ENCODE measurements at places on chromosomes 6 and 20. TPM values are rescaled to one million over a fixed set of nuclear protein-coding genes. Genes with fewer than 3 reads are reported as not detected.

DNA sequence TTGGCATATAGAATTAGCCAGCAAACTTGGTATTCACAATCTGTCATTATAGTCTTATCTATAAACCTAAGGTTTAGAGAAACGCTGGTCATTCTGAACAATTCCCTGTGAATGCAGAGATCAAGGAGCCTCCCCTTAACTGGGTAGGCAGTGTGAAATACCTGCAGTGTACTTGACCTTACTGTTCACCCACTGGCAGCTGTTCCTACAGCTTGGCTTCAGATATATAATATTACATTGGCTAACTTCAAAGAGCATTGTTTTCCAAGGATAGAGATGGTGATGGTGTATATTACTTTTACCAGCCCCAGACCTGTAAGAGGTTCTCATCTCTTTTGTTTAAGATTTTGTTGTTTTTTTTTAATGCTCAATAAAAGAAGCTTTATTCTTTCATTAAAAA, 168.3 kb downstream of the ESR1 start:
- DNase-seq, result no peak

DNA sequence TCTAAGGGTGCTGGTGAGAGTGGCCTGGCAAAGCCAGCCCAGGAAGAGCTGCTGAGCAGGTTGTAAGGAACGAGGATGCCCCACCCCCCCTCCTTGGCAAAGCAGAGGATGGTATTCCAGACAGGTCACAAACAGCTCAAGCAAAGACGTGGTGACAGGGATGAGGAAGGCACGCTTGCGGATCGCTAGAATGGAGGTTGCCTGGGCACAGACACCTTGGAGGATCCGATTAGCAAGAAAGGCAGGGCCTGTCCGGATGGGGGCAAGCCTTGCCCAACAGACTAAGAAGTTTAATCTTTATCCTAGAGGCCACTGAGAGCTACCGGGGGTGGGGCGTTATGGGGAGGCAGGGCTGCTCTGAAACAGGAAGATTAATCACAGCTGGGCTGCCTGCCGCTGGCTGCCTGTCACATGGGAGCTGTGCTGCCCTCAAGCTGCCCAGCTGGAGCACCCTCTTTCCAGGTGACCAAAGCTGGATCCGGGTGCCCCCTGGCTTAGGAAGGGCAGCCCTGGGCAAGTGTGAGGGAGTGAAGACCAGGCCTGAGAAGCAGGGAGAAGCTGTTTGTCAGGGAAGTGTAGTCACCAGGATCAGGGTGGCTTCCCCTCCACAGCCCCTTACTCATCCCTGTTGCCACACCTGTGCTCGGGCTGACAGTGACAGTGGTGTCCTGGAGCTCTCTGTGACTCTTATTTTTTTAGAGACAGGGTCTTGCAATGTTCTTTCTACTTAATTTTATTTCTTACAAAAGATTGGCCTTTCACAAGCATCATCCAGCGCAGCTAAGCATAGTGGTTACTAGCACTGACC, 9.1 kb upstream of the MAPK13 start:
- no peak for DNase-seq

- DNase-seq, result no peak
Measured at GRCh38 chr6:157240059-157240959, 83.0 kb downstream of the TMEM242 start.

The FOXC1 gene
- 0.93 TPM for polyA plus RNA-seq

DNA sequence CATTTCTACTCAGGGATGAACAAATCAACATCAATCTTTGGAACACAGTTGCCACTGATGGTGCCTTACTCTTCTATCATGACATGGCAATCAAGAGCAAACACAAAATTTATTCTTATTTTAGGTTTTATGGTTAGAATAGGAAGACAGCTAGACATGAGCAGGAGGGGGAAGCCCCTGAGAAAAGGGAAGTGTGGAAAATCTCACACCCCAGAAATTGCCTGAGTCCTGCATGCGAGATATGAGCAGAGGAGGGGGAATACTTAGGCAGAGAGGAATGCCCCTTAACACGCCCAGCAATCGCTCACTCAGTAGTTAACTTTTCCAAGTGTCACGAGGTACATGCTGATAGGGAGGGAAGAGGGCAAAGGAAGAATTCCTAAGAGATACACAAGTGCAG, 79.3 kb downstream of the PLG start:
- DNase-seq, result no peak

The MEI4 gene
- polyA plus RNA-seq, result 0.08 TPM

DNA sequence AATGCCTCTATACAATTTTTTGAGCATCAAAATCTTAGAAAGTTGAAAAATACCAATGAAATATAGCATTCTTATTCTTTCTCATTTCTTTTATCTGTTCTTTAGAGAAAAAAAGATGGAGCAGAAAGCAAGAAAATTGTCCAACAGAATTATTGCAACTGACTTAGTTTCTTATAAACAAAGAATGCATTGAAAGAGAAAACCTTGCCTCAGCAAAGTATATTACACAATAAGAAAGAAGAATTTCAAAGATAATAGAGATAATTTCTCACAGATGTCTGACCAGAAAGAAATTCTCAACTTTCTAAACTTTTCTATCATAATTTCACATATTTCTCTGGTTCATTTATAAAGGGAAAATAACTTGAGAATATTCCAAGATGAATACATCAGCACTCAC, 47.0 kb upstream of the PRND start:
- no peak for DNase-seq

DNA sequence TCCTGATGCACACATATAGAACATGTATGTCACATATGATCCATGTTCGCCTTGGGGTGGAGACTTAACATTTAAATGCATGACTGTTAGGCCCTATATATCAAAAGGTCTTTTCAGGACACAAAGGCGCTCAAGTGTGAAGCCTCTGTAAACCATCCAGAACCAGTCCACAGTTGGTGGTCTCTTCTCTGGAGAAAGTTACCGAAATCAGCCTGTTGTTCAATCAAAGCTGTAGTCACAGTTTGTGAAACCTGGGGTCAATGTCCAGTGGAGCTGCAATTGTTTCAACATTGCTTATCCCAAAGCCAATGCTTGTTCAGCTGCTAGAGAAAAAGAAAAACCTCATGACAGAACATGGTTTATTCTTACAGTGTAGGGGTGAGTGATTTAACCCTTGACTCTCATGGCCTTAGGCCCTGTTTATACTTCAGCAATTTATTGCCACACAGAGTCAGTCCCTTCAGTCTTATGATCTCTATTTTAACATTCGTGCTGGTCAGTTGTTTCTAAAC, 193.6 kb upstream of the CST7 start:
- DNase-seq, result no peak

DNA sequence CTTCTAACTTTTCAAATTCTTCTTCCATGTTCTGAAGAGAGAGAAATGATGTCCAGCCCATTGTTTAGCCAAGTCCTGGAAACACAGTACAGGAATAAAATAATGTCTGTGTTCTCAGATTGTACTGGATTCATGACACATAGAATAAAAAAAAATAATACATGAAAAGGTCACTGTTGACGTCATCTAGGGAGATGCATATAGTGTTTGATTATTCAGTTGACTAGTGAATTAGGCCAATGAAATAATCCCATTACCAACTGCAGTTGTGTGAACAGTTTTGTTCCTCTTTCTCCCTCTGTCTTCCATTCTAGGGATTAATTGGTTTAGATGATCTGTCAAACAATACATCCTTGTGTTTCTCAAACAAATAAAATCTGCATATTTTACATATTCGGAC, 222.8 kb downstream of the ALDH8A1 start:
- DNase-seq, result no peak

DNA sequence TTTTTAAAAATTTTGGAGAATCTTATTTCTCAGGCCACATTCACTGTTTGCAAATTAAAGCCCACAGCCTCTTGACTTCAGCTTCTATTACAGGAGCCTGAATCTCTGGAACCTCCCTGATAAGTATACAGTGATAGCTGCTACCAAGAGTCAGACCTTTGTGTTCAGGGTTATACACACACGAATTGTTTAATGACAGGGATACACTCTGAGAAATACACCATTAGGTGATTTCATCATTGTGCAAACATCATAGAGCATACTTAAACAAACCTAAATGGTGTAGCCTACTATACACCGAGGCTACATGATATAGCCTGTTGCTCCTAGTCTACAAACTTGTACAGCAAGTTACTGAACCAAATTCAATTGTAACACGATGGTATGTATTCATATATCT, 473.9 kb downstream of the PKHD1 start:
- no peak for DNase-seq

DNA sequence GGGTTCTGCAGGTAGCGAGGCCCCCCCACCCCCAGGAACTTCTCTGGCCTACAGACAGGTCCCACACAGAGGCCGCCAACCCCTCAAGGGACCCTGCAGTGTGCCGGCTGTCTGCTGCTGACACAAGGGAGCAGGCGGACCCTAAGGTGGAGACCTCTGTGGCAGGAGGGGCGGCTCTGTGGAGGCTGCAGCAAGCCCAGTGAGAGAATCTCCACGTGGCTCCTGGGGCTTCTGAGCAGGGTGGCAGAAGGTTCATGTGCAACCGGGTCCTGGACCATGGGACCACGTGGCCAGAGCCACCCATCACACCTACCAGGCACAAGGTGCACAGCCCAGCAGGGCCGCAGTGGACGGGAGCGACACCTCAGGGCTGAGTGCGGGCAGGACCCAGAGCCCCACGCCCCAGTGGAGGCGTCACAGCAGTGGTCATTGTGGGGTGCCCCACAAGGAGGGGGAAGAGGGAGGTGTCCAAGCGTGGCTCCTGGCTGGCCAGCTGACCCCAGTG, 4.3 kb downstream of the ARFRP1 start:
- DNase-seq, result no peak

- DNase-seq, result no peak
Measured at GRCh38 chr20:8777911-8778310, 291.0 kb upstream of the PLCB4 start.

The RHAG gene
- polyA plus RNA-seq, result 2.0 TPM

DNA sequence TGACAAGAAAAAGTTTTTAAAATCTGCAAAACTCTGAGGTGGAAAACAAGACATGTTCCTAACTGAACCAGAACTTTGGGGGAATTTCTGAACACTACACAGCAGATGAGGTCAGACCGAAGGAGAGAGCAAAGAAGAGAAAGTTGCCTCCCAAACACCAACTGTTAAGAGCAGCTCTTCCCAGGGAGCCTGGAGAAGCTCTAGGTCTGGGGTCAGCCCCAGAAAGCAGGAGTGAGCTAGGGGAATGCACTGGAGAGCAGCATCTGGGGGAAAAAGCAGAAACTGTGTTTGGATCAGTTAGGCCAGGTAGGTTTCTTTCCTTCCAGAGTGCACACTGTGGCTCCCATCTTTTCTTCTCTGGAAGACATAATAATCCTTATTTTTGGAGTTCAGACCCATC, 41.3 kb downstream of the FKBP5 start:
- DNase-seq, result no peak

- DNase-seq, result no peak
Measured at GRCh38 chr6:127458222-127458621, 967 bp downstream of the KIAA0408 start.

The OR2B6 gene
- polyA plus RNA-seq, result 0.24 TPM

DNA sequence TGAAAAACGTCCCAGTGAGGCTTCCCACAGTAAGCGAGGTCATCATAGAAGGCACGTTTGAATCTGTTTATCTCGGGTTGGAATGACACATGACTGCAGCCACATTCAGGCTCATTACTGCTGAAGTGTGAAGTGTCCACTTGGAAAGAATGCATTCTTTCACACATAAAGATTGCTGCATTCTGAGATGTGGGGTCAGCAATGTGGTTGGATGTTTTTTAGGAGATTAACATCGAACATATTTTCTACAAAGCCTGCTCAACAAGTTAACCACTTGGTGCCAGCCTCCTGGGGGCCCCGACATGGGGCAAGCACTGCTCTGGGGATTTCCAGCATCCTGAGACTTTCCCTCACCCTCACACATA, 79.9 kb downstream of the BMP6 start:
- no peak for DNase-seq

The MCHR2 gene
- not detected for polyA plus RNA-seq

- no peak for DNase-seq
Measured at GRCh38 chr6:16540804-16541752, 220.2 kb downstream of the ATXN1 start.

DNA sequence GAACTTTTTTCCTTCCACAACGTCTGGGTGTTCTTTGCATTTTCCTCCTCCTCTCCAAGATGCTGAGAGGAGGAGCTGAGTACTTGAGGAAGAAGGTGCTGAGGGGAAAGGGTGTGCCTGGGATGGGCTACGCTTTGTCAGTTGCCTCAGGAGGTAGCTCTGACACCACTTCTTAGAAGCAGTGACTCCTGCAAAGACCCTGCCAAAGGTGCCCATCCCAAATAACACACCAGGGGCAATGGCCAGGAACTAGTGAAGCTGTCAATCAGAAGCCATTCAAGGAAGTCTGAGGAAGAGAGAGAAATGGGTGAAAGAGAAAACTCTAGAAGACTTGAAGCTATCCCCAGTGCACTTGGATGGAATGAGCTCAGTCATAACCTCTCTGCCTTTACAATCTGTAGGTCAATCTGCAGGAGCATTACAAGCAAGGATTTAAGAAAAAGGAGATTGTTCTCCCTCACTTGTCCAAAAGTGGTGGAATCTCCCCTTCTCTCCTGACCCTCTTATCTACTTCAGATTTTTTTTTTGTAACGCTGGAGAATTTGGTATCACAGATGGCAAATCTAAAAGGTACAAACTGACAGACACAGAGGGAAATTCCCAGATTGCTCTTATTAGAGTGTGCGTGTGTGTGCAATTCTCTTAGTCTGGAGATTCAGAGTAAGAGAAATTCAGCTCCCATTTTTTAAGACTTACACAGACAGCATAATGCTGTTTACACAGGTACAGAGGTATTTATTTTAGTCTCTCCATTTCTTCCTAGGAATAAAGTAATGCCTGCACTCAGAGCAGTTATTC, 242.6 kb downstream of the GMPR start:
- no peak for DNase-seq

- DNase-seq, result peak; percentile 53
Measured at GRCh38 chr6:136737871-136738691, 54.2 kb downstream of the MAP3K5 start.

DNA sequence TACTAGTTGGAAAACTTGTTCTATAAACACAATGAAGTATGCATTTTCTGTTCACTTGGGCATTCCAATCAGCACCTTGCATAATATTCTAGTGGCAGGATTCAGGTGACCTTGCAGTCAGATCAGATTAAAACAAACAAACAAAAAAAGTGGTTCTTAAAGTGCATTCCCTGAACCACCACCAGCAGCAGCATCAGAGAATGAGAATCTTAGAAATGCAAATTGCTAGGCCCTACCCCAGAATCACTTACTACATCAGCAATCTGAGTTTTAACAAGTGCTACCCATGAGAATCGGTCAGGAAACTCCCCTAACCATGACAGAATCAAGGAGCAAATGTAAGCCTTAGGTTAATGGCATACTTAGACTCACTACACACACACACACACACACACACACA, 41.7 kb downstream of the SNAP25 start:
- no peak for DNase-seq

The MYO6 gene
- polyA plus RNA-seq, result 25.7 TPM
